Sigmoid colon (tissue), 7 donors: ENCODE measurements at places on chromosomes 12 and 14. TPM values are rescaled to one million over a fixed set of nuclear protein-coding genes. Genes with fewer than 3 reads are reported as not detected.

The TEAD4 gene
- 31.2 TPM for total RNA-seq

The LRRC9 gene
- not detected for total RNA-seq

The NOS1 gene
- 14.7 TPM for total RNA-seq

The PRR4 gene
- 1.4 TPM for total RNA-seq

The SYNDIG1L gene
- total RNA-seq = 1.7 TPM

The KLC1 gene
- 216 TPM for total RNA-seq

The GPR84 gene
- total RNA-seq = not detected

The KIF26A gene
- total RNA-seq = 2.7 TPM

The TSPAN8 gene
- 1.3 TPM for total RNA-seq

The SIX1 gene
- not detected for total RNA-seq

The PAX9 gene
- 1.2 TPM for total RNA-seq

The CD163L1 gene
- 0.54 TPM for total RNA-seq

The TPCN1 gene
- 28.3 TPM for total RNA-seq

The KRT72 gene
- total RNA-seq = not detected

The KCNC2 gene
- under 0.01 TPM for total RNA-seq

The AQP5 gene
- not detected for total RNA-seq

The SLC39A2 gene
- not detected for total RNA-seq

The DIO3 gene
- 4.3 TPM for total RNA-seq

The HOXC9 gene
- not detected for total RNA-seq

The TMTC2 gene
- total RNA-seq = 72.4 TPM

The GPR132 gene
- total RNA-seq = 2.3 TPM

The NKX2-1 gene
- total RNA-seq = not detected

The PLA2G1B gene
- not detected for total RNA-seq

The ACSM4 gene
- total RNA-seq = not detected

The PPFIA2 gene
- total RNA-seq = 4.4 TPM

The SIX6 gene
- not detected for total RNA-seq
